ENCODE measurements at places on chromosomes 5 and 9.

- DNase-seq: no peak
Observed at GRCh38 chr5:161676103-161676502, 9.4 kb upstream of the GABRA6 start.

GRCh38 chr9:36485647-36486328 is 85.7 kb upstream of the RNF38 start:
- no peak for DNase-seq

- no peak for DNase-seq
Observed at GRCh38 chr5:16880547-16880946, 55.5 kb downstream of the MYO10 start.

- DNase-seq: no peak
Observed at GRCh38 chr5:149014571-149015031, 48.3 kb downstream of the SH3TC2 start.

DNA sequence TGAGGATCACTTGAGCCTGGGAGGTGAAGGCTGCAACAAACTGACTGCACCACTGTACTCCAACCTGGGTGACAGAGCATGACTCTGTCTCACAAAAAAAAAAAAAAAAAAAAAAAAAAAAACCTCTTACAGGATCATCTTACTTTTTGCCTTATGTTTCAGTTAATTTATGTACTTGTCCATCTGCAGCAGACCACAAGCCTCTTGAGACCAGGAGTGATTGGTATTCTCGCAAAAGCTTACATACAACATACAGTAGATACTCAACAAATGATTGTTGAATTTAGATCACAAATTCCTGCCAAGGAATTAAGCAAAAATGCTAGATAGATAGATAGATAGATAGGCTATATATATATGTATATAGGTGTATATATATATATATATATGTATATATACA is 12.4 kb downstream of the CEMIP2 start:
- DNase-seq: no peak

DNA sequence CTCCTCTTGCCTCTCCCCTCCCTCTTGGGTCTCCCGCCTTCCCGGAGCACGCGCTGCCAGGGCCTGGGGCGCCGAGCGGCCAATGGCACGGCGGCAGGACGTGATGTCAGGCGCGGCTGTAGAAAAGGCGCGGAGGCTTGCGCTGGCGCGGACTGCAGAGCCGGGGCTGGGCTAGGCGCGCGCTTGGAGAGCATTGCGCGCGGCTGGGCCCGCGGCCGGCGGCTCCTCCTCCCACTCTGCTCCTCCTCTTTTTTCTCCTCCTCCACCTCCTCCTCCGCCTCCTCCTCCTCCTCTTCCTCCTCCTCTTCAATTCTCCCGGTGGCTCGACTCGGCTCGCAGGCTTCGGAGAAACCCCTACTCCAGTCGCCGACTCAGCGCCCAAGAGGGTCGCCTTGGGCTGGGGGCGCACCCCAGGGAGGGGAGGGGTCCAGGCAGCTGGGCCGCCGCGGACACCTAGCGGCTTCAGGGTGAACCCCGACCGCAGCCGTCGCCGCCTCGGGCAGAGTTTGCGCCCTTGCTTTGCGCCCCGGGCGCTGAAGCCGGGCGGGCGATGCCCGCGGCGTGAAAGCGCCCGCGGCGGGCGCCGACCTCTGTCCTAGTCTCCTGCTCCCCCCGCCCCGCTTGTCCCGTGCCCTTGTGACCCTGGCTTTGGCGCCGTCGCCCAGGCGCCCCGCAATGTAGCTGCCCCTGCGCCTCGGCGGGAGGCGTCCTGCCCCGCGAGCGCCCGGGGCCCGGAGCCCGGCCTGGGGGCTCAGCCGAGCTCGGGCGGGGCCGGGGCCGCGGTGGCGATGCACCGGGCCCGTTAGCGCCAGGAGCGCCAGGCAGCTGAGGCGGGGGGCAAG is at the start of gene LHX2:
Gene LHX2 (plus strand): TSS at position 309 of the 842 bp plus-strand sequence. CDS start 581 bp downstream, outside the sequence.
- peak; percentile 56 for DNase-seq

DNA sequence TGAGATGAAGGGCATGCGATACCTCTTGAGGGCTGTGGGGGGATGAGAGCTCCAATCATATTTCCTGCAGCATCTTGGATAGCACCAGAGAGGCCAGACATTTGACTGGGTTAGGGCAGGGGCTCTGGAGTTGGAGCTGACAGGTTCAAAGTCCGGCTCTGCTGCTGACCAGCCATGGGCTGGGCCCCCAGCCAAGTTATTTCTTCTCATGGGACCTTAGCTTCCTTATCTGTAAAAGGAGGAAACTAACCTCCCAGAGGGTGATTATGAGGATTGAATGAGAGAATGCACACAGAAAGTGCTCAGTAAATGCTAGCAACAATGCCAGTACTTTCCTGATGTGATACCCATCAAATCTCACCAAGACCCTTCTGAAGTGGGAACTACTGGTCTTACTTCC is 65.2 kb upstream of the SLC25A51 start:
- DNase-seq: no peak

DNA sequence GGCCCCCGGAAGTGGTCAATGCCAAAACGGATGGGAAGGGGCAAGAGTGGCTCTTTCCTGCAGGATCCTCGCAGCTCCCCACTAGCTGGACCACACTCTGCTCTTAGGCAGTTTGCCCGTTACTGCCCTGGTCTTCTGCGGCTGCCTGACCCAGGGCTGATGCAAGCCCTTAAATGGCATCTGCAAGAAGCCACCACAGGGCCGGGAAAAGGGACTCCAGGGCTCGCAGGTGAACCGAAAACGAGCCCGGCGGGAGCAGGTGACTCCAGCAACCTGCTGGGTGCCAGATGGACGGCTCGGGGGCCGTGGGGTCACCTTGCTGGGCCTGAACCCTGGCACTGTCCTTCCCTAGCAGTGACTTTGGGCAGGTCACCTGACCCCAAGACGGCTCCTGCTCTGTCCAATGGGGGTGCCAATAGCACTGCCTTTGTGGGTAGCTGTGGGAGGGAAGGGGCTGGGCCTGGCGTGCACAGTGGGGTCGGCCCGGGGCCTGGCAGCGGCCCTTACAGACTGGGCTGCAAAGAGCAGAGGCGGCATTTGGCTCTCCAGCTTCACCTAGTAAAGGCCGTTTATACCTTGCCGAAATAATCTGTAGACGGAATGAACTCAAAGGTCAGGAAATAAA is 1.3 kb downstream of the TMEM250 start:
- DNase-seq: no peak

DNA sequence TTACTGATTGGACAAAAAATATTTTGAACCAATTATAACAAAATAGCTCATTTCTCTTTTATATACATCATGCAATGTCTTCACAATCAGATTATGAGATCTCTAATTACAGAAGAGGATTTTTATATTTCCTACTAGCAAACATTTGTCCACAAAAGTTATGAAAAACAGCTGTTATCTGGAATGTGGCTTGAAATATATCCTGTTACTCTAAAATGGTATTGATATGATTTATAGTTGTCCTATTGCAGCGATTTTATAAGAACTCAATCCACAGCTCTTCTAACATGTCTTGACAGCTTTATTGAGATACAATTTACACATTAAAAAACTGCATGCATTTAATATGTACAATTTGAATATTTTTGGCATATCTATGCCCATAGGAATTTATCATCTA is 779.9 kb upstream of the ACO1 start:
- no peak for DNase-seq

GRCh38 chr5:60060389-60060788 is 166.9 kb upstream of the PDE4D start:
- no peak for DNase-seq

GRCh38 chr9:37999588-38000189 is 69.3 kb downstream of the SHB start:
- DNase-seq: no peak
